Fibroblast of gingiva (primary cell): ENCODE measurements at places on chromosomes 6 and 20.

- DNase-seq: no peak
Observed at GRCh38 chr6:158667360-158667981, 17.6 kb downstream of the SYTL3 start.

- no peak for DNase-seq
Observed at GRCh38 chr20:61734733-61735502, 330.8 kb downstream of the TAF4 start.

GRCh38 chr20:33835615-33836172, 24.5 kb downstream of the CHMP4B start:
- peak; percentile 14 for DNase-seq

GRCh38 chr20:7710440-7710839, 229.8 kb downstream of the HAO1 start:
- no peak for DNase-seq

DNA sequence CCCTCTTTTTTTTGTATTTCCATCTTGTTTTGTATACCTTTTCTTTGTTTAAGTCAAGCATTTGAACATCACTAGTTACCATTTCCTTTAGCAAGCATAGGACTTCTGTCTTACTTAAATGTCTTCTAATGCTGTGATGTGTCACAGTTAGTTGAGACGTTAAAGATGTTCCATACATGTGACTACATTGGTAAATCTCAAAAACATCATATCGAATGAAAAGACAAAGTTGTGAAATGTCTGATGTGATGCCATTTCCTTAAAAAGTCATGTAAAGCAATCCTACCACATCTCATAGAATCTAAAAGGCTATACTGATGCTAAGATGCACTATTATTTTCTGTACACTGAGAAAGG, 26.8 kb downstream of the SLC16A10 start:
- no peak for DNase-seq

- no peak for DNase-seq
Observed at GRCh38 chr20:38905375-38905774, 20.8 kb upstream of the FAM83D start.

- DNase-seq: peak; percentile 93
Observed at GRCh38 chr6:121879149-121879548, 443.7 kb downstream of the GJA1 start.

GRCh38 chr6:125203395-125203794, 49.8 kb downstream of the TPD52L1 start:
- DNase-seq: no peak

DNA sequence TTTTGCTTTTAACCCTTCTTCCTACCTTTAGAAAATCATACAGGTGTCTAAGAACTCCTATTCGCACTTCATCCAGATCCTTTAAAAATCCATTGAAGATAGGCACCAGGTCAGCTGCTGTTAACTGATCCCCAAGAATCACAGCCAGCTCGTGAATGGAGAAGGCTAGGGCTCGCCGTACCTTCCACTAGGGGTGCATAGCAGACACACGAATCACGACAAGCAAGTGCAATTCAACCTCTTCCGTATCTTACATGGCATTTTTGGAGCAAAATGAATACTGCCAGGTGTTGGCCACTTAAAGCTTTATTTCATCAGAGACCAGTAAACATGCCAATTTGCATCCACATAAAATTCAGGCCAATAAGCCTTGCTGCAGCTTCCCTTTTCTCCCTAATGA, 10.8 kb upstream of the ANKRD60 start:
- DNase-seq: no peak

DNA sequence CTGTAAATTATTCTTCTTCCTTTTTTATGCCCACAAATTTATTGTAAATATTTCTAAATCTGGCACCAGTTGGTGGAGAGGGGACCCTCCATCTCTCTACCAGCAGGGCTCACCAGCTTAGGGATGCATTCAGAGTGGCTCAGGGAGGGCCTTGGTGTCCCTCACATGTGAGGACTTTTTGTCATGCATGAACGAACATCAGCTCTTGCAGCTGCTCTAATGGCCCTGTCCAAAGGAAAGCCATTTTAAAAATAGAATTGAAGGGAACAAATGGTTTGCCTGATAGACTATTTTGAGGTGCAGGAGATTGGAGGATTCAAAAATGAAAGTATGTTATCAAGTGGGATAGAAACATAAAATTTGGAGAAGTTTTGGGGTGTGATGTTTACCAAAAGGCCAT, 37.5 kb upstream of the KLHL31 start:
- DNase-seq: no peak

DNA sequence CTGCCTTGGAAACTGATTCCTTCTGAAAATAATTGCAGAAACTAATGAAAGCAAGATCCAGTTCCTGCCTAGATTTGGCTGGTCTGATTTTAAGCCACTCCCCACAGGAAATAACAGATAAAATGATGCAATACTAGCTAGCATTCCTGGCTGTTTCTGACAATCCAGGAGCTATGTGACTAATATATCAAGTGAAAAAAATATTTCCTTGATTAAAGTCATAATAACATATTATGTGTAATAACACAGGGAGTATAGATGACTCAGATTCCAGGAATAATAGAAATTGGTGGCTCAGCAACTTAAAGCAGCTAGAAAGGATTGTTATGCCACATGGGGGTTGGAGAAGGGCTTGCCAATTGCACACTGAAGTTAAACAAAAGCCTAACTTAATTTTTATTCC, 182.7 kb upstream of the SALL4 start:
- DNase-seq: peak; percentile 98

GRCh38 chr6:43275801-43276576, 22.1 kb upstream of the SLC22A7 start:
- DNase-seq: no peak

DNA sequence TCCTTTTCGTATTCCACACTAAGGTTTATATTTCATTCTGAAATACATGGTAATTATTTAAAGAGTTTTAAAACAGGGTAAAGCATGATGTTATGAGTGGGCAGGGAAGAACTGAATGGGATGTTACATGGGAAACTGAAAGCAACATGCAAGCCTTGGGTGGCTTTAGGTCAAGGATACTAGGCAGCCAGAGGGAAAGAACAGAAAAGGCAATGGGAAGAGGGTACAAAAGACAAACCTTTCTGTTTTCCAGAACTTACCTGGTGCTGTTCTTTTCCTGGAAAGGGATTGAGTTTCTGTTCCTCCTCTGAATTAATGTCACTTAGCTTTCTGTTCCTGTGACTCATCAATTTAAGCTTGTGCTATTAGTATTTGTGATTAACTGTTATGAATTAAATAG, 71.2 kb upstream of the SMIM8 start:
- no peak for DNase-seq

DNA sequence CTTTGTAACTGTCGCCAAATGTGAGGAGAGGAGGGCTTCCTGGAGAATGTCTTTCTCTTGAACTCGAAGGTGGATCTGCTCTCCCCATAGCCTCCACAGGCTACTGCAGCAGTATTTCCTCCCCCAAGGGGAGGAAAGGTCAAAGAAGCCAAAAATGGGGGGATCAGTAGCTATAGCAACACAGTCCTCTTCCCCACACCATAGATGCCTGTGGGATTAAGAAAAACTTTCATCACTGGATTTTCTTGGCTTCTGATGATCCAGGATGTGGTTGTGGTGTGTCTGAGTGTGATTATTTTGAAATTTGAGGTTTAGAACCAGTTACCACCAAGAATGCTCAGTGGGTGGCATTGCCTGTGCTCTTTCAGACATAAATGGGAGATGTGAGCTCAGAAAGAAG, 140.1 kb upstream of the SPACA1 start:
- DNase-seq: peak; percentile 31

- peak; percentile 71 for DNase-seq
Observed at GRCh38 chr6:106546691-106547414, 82.4 kb downstream of the RTN4IP1 start.

GRCh38 chr6:45658958-45659357, 281.2 kb upstream of the SUPT3H start:
- DNase-seq: no peak

DNA sequence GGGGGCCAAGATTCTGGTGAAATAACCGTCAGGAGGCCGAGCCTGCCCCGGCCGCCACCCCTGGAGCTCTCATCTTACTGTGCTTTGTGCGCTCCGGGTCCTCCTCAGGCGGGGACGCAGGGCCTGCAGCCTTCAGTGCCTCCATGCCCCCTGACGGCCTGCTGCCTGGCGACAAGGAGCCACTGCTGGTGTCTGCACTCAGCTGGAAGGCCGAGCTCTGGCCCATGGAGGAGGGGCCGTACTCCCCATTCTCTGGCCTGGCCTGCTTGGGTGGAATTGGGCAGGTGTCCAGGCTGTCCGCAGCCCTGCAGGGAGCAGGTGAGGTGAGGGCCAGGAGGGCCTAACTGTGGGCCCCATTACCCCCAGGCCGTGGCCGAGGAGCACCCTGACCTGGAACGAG, 5.3 kb downstream of the ZNF512B start:
- DNase-seq: no peak

DNA sequence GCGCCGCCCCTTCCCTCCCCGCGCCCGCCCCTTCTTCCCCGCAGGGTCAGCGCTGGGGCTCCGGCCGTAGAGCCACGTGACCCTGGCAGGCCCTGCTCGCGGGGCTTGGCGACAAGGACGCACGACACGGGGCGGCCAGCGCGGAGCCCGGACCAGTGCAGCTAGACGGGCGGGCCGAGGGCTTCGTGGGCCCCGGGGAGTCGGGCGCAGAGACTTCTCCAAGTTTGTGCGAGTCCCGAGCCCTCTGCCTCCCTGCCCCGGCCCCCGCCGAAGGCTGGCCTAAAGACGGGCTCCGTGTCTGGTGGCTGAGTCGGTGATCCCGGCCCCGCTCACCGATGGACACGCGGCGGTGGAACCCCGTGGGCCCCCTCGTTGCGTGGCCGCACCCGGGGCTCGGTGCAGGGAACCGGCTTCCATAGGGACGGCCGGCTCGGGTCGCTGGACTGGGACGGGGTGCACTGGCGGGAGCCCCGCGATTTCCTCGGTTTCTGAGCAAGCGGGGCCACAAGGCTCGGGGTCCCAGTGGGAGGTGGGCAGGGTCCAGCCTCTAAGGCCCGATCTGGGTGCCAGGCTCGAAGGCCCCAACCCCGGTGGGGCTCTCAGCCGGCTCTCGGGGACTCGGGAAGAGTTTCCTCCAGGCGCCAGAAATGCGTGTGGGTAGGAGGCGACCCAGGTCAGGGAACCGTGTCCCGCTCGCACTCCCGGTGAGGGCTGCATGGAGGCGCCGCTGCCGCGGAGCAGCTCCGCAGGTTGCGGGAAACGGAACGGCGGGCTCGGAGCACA, 452 bp upstream of the GATA5 start:
- DNase-seq: no peak

GRCh38 chr20:47677635-47678453, 107.4 kb downstream of the SULF2 start:
- no peak for DNase-seq

DNA sequence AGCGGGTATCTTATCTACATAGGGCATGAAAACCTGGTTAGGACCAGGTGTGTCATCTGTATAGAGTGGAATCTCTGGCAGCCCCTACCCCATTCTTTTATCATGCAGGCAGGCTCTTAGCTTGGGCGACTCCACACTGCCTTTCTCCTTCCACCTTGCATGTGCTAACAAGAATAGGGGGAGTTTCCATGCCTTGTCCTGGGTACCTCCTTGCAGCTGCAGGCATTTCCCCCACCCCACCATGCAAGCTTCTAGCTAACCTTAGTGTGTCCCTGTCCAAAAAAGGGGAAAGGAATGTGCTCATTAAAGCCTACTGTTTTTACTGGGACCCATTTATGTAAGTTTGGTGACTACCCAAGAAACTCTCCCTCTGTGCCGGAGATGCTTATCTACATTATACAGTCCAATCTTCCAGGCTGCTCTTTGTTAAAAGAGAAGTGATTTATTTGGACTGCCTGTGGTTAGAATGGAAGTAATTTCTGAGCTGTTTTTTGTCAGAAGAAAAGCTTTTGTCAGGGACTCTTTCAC, 10.5 kb upstream of the CEP43 start:
- DNase-seq: no peak

GRCh38 chr20:24368253-24368652, 101.2 kb upstream of the SYNDIG1 start:
- DNase-seq: no peak

DNA sequence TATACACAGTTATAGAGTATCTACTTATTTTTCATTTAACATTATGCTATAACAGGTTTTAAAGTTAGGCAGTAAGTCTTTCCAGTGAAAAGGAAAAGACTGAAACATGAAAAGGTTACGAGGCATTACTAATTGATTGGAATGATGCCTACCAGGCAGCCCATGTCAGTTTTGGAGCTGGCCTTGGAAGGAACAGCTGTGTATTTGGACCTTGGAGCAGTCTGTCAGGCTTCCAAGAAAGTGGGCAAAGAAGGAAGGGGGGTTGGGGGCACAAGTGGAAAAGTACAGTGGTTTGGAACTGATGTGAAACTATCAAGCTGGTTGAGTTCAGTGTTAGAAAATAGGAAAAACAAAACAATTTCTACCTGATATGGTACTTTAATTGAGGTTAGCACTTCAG, 41.7 kb downstream of the SLC16A10 start:
- no peak for DNase-seq

- no peak for DNase-seq
Observed at GRCh38 chr6:135251498-135252441, 70.7 kb downstream of the MYB start.

DNA sequence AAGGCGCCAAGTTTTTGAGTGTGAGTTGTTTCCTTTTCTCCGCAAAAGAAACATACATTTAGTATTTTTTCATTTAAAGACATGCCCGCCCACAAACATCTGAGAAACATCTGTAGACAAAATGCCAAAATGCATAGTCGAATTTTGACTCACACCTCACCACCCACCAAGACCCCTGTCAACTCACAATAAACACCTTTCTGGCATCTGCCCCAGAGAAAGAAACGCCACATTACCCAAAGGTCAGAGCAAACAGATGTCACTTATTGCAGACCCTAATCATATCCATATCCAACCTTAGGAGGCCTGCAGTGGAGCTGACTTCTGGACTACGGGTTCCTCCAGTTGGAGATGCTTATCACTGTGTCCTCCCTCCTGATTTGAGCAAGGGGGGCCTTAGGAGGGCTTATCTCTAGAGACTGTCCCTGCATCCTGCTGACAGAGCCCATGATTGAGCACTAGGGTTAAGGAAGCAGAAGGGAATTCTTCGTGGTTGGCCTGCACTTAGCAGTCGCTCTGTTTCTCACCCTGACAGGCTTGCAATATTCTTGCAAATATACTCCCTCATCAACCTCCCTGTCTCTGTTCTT, 90.5 kb upstream of the TBX18 start:
- DNase-seq: no peak

DNA sequence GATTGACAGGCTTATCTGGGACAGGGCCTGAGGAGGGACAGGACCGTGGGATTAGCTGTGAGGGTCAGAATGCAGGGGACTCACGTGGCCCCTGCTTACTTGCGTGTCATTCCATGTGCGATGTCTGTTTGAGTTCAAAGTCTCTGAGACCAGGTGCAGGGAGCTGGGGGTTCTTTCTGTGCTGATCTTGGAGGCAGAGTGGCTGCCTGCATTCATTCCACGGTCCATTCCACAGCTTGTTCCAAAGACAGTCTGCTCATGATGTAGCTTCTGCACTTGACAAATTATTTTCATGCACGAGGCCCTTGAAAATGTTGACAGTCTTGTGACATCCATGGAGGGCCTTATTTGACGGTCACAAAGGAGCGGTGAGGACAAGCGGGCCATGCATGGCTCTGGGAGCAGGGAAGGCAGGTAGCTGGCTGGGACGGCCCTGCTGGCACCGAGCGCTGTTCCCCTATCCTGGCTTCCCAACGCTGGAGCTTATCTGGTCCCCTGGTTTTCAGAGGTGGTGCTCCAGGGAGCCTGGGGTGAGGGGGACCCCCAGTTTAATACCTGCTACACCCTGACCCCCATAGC, 156.3 kb upstream of the RNF24 start:
- no peak for DNase-seq
